ENCODE measurements at places on chromosomes 12 and 14. TPM values are rescaled to one million over a fixed set of nuclear protein-coding genes. Genes with fewer than 3 reads are reported as not detected.

Gene ETFBKMT
- polyA plus RNA-seq: 4.8 TPM

Gene AKAP3
- polyA plus RNA-seq: 3.8 TPM

DNA sequence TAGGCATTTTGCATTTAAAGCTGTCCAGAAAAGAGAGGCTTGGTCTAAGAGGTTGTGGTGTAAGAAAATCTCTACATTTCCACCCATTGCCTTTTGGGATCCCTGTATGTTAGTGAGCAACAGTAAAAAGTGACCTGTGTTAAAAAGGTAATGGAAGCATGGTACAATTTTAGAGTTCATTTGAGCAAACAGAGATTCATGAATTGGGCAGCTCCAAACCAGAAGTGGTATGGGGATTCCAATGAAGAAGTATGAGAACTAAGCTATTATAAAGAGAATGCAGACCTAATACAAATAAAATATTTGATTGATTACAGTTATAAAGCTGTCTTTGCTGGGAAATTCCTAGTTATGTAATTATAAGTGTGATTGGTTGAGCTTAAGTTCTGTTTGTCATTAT lies 907.0 kb downstream of the DIO2 start:
- DNase-seq: no peak

Gene ACSM4
- polyA plus RNA-seq: 0.17 TPM

- no peak for DNase-seq
Measured at GRCh38 chr12:87198181-87198580, 831.0 kb downstream of the C12orf50 start.

DNA sequence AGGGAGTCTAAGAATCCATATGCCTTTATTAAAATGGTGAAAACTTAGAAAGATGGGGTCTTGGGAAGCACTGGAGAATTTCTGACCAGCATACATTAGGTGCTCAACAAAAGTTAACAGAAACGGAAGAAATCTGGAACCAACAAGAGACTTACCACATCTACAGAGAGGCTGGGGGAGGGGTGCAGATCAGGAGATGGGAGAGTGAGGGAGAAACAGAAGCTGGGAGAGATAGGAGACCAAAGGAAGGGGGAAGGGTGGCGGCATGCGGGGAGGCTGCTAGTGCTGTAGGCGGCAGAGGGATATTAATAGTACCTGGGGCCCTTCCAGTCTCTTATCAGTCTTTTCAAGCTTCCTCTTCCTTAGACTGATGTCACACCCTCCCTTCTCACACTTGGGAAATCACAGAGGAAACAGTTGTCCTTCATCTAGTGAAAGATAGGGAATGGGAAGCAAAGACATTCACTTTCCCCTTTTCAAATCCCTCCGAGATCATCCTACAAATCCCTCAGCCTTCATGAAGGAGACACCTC lies 18.1 kb downstream of the ZBTB39 start:
- DNase-seq: no peak

GRCh38 chr12:55724226-55724939 lies 4.2 kb downstream of the RDH5 start:
- DNase-seq: no peak

DNA sequence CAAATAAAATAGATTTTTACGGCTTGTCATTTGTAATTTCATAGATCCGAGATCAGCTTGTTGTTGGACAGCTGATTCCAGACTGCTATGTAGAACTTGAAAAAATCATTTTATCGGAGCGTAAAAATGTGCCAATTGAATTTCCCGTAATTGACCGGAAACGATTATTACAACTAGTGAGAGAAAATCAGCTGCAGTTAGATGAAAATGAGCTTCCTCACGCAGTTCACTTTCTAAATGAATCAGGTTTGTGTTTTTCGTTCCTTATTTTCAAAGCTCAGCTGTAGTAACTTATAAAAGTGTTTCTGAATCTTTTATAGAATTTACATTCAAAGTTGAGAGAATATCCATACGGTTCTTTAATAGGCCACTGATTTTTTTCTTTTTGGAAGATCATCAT lies 89.1 kb downstream of the LRRK2 start:
- no peak for DNase-seq

Gene FOXN4
- polyA plus RNA-seq: 2.2 TPM

All from renal cortex interstitium (tissue), 15 donors.